ENCODE measurements at places on chromosomes 2 and 18.

DNA sequence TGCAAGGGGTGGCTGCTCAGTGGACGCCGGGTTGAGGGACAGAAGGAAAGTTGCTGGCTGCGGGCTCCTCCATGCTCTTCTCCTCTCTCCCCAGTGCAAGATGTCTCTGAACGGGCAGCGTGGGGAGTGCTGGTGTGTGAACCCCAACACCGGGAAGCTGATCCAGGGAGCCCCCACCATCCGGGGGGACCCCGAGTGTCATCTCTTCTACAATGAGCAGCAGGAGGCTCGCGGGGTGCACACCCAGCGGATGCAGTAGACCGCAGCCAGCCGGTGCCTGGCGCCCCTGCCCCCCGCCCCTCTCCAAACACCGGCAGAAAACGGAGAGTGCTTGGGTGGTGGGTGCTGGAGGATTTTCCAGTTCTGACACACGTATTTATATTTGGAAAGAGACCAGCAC, 30.6 kb downstream of the IGFBP2 start:
- no peak for DNase-seq

DNA sequence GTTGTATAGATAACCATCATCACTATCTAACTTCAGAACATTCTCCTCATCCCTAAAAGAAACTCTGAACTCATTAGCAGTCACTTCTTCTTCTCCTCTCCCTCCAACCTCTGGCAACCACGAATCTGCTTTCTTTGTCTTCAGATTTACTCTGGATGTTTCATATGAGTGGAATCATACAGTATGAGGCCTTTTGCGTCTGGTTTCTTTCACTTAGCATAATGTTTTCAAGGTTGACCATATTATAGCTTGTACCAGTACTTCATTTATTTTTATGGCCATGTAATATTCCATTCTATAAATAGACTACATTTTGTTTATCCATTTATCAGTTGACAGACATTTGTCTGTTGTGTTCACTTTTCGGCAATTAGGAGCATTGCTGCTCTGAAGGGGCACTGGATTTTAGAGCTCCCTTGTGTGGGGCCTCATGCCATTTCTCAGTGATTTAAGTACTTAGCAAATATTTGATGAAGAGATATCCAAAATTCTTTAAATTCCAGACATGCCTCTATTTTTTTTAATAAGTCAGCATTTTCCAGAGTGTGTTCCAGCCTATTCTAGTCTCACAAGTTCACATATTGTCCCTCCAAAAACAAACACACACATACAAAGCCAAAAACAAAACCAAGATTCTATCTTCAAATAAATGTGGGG, 22.5 kb upstream of the MAP3K20 start:
- DNase-seq = no peak

GRCh38 chr18:49096021-49096420, 145.3 kb upstream of the SMAD7 start:
- no peak for DNase-seq

DNA sequence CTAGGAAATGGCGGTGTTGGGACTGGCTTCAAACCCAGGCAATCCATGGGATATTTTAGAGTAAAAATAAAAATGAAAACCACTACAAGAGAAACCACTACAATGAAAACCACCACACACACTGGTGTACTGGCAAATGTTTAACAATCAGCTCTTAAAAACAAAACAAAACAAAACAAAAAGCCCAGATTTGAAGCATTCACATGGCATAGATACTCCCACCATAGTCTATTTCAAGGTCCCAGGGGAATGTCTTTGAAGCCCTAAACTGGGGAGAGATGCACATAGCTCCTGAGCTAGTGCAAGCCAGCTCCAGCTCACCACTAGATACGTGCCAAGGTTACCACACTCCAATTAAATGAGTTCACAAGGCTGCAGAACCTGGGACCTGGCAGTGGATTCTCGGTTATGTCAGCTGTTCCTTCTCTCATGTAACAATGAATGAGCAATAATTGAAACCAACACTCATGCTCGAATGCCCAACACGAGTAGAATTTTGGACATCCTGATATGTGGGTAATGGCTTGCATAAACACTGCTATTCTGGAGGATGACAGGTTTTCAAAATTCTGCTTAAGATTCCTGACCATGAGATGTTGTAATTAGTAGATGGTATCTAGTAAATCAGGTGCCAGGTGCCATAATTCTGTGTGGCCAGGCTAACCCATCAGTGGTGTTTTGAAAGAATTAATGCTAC, 102.2 kb downstream of the OSBPL6 start:
- no peak for DNase-seq

- DNase-seq = no peak
Observed at GRCh38 chr2:119415630-119416029, 16.0 kb upstream of the TMEM37 start.

DNA sequence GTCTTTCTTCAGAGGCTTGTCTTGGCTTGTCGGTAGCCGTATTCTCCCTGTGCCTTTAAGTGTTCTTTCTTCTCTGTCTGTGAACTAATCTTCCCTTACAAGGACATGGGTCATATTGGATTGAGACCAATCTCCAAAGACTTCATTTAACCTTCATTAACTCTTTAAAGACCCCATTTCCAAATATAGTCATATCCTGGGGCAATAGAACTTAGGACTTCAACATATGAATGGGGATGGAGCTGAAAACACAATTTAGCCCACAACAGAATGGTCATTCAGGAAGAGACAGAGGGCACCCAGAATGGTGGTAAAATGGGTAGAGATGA, 82.1 kb upstream of the TANK start:
- DNase-seq = no peak

DNA sequence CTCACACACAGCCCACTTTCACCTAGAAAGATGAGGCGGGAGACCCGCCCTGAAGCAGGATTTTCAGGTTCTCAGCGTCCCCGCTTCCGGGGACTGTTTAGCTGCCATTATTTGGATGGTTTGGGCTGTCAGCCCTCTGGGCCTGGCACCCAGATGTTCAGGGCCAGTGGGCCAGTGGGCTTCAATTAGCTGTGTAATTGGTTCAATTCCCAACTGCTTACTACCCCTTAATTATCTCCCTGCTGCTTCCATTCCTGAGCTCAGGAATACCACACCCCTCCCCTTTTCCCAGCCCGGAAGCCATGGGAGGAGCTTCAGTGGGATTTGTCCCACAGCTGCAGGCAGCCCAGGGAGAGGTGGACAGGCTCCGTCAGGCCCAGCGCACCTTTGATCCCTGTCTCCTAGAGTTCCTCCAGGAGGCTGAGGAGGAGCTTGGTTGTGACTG, 114.1 kb upstream of the MYCN start:
- DNase-seq = no peak

DNA sequence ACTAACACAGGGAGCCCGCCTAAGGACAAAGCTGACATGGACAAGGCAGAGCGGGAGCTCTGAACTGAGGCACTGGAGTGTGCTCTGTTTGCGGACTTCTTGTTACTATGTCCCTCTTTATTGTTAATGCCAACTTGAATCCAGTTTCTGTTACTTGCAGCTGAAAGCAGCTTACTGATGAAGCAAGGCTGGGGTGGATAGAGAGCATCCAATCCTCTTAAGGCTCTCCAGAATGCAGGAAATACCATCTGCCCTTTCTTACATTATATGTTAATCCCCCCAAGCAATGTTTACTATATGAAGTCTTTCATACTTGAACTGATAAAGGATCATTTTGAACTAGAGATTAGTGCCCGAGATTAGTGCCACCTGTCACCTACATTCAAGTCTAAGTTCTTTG, 9.4 kb downstream of the FAM210A start:
- no peak for DNase-seq

GRCh38 chr18:3466872-3467271, 16.9 kb downstream of the TGIF1 start:
- DNase-seq = no peak

GRCh38 chr2:149489452-149489851, 98.1 kb downstream of the MMADHC start:
- DNase-seq = no peak

DNA sequence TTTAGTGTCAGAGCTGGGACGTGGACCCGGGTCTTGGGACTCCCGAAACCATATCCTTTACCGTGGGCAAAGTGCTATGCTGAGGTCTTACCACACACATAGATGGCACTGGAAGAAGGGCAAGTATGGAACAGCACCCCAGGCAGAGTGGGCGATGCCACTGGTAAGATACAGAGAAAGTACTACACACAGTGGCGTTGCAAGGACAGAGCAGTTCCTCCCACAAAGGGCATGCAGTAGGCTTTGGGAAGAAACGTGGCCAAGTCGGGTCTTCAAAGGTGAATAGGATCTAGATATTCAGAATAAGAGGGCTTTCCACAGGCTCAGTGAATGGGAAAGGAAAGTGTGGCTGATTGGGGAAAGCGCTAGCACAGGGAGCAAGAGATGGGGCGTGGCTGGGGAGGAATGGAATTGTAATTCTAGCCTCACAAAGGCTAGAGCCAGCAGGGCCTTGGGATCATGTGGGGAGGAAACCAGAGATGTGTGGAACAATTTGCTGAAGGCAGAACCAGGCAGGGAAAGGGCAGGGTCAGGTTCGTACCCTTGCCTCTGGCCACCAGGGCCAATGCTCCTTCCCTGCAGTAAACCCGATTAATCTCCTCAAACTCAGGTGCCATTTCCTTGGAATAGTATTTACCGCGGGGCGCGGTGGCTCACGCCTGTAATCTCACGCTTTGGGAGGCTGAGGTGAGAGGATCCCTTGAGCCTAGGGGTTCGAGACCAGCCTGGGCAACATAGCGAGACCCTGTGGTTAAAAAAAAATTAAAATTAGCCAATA, 36.0 kb downstream of the PCBP1 start:
- peak; percentile 37 for DNase-seq

GRCh38 chr2:8378016-8378810, 303.6 kb upstream of the ID2 start:
- DNase-seq = no peak

DNA sequence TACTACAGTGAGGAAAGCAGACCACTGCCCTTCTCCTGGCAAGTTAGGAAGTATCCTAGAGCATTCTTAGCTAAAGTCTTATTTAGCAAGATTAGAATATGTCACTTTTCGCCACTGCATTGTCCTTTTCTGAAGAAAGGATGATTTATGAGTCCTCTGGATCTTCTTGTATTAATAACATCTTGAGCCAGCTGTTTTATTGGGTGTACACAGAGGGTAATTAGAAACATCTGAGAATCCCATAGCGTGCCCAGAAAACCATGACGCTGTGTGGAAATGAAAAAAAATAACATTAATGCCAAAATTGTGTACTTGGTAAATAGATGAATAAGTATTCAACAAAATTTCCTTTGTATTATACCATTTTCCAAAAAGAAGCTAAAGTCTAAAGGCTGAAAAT, 198.7 kb downstream of the LTBP1 start:
- DNase-seq = peak; percentile 65

- DNase-seq = no peak
Observed at GRCh38 chr2:27967076-27967475, 76.5 kb downstream of the BABAM2 start.
